Inflammatory macrophage treated with lipopolysaccharide for 1 hour (primary cell): ENCODE measurements at places on chromosomes 12 and 14.

DNA sequence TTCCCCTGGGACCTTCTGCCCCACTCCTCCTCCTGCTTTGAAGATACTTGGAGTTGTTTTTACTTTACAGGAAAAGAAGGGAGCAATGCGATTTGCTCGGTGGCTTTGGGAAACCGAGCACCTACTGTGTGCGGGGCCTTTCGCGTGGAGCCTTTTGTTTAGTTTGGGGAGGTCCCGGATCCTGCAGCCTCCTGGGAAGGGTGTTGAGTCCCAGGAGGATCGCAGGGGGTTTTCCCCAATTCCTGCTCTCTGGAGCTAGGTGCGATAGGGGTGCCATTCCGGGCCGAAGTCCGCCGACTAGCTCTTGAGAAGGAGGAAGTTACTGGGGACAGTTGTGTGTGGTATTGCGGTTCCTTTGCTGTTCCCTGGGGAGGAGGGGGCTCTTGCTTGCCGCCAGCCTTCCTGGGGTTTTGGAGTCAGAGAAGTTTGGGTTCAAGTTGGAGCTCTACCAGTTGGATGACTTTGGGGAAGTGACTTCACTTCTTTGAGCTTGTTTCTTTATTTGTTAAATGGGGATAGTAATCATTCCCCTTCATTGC is 1.1 kb downstream of the BRI3BP start:
- peak; percentile 20 for DNase-seq

DNA sequence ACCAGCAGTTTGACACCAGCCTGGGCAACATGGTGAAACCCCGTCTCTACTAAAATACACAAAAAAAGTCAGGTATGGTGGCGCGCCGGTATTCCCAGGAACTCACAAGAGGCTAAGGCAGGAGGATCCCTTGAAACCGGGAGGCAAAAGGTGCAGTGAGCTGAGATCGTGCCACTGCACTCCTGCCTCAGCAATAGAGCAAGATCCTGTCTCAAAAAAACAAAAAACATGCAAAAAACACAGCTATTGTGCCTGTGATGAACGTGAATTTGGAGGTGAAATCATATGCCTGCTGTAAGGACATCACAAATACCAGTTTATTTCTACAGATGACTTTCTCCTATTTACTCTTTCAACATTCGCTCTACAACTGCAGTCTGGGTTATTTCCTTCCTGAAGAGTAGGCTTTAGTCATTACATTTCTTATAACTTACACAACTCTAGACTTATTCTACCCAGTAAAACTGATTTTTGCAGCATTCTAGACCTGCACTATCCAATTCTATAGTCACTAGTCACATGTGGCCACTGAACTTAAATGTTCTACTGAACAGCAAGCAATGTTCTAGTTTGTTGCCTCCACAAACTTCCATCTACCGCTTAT is 48.3 kb downstream of the HNRNPC start:
- DNase-seq: no peak

GRCh38 chr14:105203057-105203531 is 22.0 kb upstream of the NUDT14 start:
- DNase-seq: peak; percentile 25

- no peak for DNase-seq
Observed at GRCh38 chr12:54740882-54741281, 92.7 kb upstream of the DCD start.

DNA sequence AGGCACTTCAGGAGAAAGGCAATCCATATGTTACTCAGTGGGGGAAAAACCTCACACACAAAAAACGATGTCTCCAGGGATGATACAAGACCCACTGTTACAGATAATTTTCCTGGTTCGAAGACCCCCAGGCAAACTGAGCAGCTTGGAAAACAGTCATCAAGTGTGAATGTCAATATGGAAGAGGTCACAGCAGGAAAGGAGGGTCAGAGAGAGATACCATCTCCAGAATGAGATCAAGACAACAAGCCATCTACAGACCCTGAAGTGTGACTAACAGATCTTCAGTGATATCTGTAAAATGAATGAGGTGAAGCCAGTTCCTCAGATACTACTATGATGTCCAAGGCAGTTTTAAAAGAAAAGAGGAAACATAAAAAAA is 28.6 kb downstream of the GNS start:
- no peak for DNase-seq

- DNase-seq: no peak
Observed at GRCh38 chr14:21070083-21070609, at the start of gene ARHGEF40. Gene ARHGEF40, plus strand, starts transcription at chr14:21070304. Its CDS starts 93 bp downstream, at chr14:21070397.

GRCh38 chr12:111230649-111231048 is 138.2 kb downstream of the PHETA1 start:
- no peak for DNase-seq

GRCh38 chr12:93419388-93420034 is 22.2 kb downstream of the UBE2N start:
- DNase-seq: peak; percentile 69

DNA sequence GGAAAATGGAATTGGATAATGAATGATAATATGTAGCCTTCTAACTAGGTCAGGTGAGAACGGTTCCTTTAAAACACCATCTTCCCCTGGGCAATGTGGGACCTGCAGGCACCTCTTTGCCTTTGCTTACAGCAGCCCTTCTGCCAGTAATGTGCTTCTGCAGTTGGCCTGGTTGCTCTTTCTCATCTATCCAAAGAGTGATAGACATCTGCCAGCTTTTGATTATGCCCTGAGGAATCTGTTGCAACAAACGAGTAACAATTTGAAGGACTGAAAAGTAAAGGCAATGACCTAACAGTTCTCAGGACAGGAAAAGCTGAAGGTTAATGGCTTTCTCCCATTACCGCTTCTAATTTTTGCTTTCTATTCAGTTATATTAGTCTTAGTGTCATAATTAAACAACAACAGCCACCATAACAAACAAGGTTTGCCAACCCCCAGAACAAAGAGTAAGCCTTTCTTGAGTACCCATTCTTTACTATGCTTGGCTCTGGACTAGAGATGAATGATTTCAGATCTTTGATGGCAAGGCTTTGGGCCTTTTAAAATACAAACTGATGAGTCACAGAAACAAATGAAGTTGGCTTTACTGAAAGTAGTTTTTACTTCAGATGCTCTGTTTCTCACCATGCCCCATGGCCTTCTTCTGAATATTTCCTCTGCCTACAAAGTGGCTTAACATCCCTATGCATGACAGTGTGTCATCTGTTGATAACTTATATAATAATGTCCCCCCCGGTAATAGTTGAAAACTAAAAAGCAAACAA is 76.1 kb upstream of the KRR1 start:
- DNase-seq: no peak

DNA sequence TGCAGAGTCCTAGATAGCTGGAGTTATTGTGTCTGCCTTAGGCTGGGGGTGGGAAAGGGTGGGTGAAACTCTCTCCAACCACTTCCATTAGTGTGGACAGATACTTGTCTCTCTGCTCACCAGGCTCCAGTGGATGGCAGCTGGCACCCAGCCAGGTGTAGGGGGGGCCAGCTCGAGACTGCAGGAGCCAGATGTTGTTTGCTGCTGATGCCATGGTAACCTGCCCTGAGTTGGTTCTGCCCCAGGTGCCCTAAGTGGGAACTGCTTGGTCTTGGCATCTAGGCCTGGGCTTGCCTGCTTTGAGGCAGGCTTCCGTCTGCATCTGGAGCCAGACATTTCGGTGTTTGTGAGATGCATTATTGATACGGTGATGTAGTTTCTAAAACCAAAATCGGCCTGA is 82.2 kb downstream of the ADCK1 start:
- DNase-seq: no peak

DNA sequence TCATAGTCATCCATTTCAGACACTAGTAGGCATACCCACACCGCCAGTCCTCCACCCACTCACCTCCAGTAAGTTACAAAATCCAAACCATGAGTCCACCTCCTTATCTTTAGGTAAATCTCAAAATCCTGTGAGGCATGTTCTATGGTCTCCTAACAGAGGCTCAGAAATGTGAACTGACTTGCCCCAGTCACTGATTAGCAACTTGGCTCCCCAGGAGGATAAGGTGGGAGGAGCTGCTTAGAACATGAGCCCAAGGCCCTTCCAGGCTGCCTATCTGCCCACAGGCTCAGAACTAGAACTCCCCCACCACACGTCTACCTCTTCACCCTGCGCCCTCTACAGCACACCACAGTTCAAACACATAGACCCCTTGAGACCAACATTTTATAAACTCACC is 19.9 kb downstream of the SETD3 start:
- no peak for DNase-seq

DNA sequence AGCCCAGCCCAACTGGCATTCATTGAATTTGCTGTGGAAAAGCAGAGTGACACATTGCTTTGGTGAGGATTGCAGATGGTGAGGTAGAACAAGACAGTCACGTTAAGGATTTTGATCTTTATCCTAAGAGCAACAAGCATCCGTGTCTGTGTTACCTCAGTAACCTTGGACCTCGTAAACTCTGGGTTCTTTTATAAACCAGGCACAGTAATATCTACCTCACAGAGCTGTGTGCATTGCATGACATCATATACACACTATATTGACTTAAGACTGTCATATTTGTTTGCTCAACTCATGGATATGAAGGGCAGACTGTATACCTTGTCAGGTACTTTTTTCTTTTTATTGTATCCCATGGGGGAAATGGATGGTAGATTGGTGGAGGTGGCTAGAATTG is 156.2 kb downstream of the ETV6 start:
- no peak for DNase-seq

GRCh38 chr12:13061377-13061776 is 17.2 kb downstream of the FAM234B start:
- DNase-seq: no peak

DNA sequence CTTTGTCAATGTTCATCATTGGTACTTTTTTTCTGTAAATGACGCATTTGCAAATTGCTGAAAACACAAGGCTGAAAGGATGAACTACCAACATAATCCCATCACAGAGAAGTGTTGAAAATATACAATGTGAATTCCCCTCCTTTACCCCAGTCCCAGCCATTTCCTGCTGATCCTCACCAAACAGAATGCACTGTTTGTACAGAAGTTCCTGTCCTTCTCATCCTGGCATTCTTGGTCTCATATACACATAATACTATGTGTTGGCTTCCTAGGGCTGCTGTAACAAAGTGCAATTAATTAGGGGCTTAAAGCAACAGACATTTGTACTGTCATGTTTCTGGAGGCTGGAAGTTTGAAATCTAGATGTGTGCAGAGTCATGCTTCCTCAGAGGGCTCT is 836.2 kb upstream of the MGAT4C start:
- no peak for DNase-seq

DNA sequence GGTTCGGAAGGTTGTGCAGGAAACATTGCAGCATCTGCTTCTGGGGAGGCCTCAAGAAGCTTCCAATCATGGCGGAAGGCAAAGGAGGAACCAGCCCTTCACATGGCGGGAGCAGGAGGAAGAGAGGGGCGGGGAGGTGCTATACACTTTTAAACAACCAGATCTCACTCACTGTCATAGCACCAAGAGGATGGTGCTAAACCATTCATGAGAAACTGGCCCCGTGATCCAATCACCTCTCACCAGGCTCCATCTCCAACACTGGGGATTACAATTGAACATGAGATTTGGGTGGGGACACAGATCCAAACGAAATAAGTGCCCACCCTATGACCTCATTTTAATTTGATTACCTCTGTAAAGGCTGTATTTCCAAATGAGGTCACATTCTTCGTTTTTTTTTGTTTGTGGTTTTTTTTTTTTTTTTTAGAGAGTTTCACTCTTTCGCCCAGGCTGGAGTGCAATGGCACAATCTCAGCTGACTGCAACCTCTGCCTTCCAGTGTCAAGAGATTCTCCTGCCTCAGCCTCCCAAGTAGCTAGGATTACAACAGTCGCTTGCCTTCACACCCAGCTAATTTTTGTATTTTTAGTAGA is 11.4 kb upstream of the ORAI1 start:
- no peak for DNase-seq
